Activated CD4-positive, alpha-beta T cell treated with anti-CD3 and anti-CD28 coated beads, Interleukin-2, amount 50 U/mL, for 48 hours (primary cell): ENCODE measurements at places on chromosomes 2 and 18.

DNA sequence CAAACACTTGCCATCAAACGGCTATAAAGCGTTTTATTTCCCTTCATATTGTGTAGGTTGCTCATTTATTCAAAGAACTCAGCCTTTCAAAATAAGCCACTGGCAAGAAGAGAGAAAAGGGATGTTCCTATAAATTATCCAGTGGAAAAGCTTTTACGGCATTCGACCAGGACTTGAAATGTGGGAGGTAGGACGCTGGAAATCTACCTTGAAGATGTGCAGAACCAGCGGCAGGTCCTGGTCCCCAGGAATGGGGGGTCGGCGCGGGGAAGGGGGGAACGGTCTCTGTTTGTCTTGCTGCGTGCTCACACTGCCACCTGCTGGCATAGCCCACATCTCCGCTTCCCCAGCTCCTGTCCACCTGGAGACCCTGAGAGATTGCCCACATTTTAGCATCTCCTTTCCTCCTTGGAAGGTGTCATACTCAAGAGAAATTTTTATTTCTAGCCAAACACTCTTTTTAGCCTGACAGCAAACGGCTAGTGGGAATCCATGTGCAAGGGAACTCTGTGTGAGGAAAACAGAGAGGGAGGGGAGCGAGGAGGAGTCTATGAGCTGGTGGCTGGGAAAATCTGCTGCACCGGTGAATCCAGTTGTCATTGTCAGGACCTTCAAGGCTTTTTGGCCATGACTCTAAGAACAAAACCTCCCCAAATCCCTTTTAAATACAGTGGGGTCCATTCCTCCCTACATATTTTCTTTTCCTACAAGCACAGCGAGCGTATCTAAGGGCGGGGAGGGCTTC lies 349.0 kb upstream of the PKDCC start:
- peak; percentile 7 for DNase-seq

GRCh38 chr2:56127010-56127409 lies 56.8 kb upstream of the CCDC85A start:
- DNase-seq, result no peak

GRCh38 chr2:162732946-162733698 lies 105.4 kb downstream of the KCNH7 start:
- no peak for DNase-seq

- DNase-seq, result no peak
Measured at GRCh38 chr2:44612276-44612675, 250.5 kb downstream of the CAMKMT start.

DNA sequence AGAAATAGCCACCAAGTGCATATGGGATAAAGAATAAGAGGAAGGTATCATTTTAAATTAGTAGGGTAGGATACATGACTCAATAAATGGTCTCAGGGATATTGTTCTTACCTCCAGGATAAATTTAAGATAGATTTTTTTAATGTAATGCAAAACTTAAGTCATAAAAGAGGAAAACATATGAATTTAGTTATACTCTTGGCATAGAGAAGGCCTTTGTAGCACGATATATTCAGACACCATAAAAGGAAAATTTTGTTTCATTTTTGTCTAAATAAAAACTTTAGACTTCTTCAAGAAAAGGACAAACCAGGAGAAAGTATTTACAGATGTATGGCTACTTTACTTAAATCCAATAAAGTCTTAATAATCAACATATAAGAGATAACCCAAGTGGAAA lies 78.5 kb upstream of the CAB39 start:
- no peak for DNase-seq

DNA sequence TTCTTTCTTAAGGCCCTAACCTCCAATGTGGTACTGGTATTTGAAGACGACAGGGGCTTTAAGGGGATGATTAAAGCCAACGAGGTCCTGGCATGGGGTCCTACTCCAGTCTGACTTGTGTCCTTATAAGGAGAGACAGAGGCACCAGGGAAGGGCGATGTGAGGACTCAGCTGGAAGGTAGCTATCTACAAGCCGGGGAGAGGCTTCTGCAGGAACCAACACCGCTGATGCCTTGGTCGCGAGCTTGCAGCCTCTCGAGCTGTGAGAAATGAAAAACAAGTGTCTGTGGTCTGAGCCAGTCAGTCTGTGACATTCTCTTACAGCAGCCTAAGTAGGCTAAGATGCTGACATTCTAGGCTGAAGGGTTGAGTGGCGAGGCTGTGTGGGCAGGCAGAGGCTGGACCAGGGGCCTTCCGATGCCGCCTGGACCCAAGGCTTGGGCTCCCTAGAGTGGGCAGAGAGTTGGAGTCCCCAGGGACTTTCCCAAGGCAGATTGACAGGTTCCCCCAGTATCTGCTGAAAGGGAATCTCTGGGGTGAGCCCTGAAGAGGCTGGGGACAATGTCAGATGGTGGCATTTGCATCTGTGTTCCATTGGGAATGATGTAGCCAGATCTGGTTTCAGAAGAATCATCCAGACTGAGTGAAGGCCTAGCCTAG lies 322.9 kb upstream of the HS6ST1 start:
- no peak for DNase-seq

- no peak for DNase-seq
Measured at GRCh38 chr2:24435391-24436316, 55.4 kb upstream of the NCOA1 start.

DNA sequence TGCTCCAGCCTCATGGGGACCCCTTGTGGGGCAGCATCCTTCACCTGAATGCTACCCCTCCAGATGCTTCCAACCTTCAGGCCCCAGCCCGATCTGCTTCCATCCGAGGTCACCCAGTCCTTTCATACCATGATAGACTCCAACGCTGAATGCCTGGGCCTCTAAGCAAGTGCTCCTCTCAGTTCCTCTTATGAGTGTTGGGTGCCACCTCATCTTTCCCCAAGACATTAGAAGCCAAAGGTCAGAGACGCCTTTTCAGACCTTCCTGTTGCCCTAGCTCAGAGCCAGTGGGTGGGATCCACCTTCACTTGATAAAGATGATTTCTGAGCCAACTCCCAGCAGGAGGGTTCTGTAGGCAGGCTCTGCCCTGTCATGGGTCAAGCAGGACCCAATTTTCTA lies 174.5 kb upstream of the MGAT5 start:
- DNase-seq, result no peak

DNA sequence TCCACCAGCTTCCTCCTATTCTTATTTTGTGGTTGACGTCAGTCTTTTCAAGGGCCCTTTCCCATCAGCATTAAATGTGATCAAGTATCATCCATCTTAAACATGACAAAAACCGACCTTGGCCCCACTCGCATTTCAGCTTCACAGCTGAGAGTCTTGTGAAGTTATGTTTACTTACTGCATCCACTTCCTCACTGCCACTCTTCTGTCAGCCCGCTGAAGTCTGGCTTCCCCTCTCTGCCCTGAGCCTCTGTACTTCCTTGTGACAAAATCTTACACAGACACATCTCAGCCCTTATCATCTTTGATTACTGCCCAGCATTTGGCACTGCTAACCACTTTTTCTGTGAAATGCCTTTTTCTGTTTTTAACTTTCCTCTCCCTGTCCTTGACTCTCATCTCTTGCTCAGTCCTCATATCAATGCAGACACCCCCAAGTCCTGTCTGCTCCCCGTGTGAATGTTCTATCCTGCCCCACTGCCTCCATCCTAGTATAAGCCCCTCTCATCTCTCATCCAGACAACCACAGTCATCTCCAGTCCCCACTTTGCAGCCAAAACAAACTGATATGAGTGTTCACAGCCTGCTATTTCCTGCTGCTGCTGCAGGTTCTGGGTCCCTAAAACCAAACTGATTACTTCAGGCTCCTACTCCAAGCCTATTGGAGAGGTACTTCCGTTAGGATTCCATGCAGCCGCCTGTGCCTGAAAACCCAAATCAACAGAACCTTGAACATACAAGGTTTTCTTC lies 31.4 kb downstream of the FOSL2 start:
- DNase-seq, result no peak
